ENCODE measurements at places on chromosomes 11 and 22.

- no peak for DNase-seq
Measured at GRCh38 chr11:92413757-92414513, 189.3 kb downstream of the FAT3 start.

DNA sequence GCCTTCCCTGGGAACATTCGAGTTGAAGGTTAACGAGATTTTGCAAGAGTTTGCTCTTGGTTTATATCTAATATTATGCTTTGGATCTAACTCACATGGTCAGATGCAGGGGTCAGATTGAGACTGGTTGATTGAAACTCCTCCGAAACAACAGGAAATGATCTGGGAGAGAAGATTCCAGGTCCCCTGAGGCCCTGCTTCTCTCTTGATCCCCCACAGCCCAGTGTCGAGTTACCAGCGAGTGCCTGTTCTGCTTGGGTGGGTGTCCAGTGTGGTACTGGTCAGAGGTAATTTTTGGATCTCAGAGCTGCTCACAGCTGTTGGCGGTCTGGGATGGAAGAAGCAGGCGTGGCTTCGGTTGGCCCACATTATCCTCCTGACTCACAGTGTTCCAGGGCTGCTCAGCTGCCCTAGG lies 9.2 kb downstream of the FBLN1 start:
- DNase-seq: no peak

DNA sequence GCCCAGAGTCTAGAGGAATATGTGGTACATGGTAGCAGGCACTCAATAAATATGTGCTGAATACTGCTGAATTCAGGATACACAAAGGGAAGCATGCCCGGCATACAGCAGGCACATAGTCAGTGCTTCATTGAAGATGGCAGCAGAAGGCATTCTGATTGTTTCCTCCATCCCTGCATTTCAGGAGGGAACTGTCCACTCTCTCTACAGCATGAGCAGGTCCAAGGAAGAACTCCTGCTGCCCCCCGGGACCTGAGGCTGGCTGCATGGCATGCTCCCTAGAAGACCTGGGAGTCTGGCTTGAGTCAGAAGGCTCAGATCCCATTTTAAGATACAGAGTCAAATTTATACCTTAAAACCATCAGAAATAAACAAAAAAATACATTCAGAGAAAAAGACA lies 319.3 kb upstream of the NARS2 start:
- DNase-seq: no peak

- DNase-seq: no peak
Measured at GRCh38 chr11:82895437-82896091, 4.7 kb downstream of the PRCP start.

GRCh38 chr22:47012589-47013370 lies 250.3 kb downstream of the TBC1D22A start:
- DNase-seq: no peak

DNA sequence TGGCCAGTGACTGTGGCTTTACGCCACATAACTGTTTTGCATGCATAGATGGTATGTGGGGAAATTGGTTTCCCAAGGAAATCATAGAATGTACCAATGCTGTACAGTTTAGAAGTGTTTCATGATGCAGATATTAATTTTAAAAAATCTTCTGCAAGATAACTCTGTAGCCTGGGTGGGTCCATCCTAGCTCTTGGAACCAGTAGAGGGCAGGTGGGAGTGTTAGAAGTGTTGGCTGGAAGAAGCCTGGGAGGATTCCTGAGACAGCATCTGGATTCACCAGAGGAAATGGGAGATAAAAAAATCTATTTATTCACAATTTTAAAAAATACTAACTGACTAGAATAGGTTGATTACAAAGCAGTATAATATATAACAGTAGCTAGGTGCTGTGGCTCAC lies 139.9 kb upstream of the GRIA4 start:
- no peak for DNase-seq

GRCh38 chr11:69074375-69075140 lies 25.8 kb downstream of the TPCN2 start:
- no peak for DNase-seq

DNA sequence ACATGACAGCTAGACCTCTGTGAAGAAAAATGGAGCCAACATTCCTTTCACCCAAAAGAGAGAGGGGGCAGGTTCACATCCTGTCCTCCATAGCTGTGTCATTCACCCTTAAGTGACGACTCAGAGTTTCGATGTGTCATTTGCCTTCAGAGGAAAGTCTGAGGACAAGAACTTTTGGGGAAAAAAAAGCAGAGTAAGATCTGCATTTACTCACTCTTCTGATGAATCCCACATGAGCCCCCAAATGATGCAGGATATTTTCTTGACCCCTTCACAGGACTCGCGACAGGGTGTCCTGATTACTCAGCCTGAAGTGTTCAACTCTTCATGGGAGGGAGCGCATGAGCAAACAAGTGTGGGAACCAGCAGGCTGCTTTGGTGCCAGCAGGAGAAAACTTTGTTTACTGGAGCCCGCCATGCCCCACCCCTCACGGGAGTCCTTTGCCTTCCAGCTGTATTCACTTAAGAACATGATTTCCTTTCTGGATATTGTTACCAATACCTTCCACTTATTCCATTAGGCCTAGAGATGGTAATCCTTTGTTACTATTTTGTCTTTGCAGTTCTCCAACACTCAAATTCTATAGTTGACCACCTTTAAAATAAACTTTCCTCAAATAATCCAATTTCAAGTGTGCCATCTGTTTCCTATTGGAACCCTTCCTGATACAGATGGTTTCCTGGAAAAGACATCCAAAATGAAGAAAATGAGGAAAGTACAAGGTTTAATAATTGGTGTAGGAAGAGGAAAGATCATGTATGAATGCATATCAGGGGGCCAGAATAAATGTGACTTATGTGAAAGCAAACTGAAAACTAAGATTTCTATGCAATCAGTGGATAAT lies 729.8 kb downstream of the FAM181B start:
- no peak for DNase-seq

DNA sequence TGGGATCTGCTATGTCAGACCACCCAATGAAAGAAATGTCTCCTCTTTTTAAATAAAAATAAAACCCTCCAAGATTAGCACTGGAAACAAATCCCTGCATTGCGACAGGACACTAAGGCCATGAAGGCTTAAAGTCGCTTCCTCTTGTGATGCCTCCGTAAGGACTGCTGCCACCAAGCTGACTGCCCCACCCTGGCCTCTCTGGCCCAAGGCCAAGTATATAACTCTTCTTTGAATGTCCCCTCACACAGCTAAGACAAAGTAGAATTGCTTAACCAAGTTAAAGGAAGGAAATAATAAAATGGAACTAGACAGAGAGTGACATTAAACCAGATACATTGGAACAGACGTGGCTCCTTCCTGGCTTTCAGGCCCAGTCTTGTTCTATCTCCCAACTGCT lies 7.5 kb upstream of the NRGN start:
- DNase-seq: no peak

DNA sequence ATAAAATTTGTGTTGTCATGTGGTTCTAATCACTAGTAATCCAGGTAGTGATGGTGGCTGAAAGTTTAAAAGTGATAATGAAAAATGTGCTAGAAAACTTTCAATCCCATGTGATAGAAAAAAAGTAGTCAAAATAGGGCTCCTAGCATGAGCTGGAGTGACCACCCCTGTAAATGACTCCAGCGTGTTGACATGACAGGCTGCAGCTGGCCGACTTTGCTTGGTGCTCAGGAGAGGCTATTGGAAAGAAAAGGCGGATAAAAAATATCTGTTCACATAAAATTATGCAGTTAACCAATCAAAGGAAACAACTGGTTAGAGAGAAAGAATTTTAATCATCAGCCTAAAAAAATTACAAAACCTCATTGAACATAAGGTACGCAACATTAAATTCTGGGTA lies 16.9 kb upstream of the MTCH2 start:
- no peak for DNase-seq

GRCh38 chr11:92048415-92048814 lies 176.2 kb upstream of the FAT3 start:
- DNase-seq: no peak

DNA sequence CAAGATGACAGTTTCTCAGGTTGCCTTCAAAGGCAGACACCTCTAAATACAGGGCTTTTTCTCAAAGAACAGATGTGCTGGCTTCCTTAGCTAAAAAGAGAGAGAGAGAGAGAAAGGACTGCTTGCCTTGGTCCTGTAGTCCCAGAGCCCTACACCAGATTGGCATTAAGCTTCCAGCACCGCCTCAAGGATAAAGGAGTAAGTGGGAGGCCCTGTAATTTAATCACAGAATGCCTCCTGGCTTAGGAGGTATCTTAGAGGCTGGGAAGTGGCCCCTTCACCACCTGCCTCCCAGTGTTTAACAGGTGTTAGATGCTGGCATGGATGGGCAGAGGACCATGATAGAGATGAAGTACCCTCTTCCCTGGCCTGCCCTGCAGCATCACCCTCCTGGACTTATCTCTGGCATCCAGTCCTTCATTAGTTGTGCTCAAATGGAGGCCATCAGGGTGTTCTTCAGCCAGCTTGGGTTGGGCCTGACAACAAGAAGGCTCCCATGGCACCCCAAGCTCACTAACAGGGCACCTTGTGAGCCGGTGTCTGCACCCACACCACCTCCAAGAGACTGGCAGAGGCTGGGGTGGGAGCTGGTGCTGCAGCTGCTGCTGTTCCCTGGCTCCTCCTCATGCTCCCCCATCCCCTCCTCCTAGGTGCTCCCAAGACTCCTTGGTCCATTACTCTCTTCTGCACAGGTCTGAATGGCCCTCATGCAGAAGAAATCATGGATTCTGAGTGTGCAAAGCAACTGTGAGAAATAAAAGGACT lies 32.5 kb downstream of the ABCC8 start:
- peak; percentile 73 for DNase-seq

DNA sequence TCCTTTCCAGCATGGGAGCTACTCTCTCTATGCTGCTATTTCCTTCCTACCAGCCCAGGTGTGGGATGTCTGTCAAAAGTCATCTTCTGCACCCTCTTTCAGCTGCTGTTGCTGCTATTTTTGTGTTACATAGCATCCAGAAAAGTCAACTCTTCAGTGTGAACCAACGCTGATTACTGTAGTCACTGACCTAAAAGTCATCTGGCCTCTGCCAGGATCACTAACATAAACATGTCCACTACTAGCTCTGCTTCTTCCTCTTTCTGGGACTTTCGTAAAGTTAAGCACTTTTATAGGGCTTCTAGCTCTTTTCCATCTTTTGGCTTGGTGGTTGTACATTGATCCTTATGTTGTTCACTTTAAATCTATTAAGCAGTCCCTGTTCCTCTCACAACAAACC lies 90.2 kb upstream of the CARD18 start:
- no peak for DNase-seq

DNA sequence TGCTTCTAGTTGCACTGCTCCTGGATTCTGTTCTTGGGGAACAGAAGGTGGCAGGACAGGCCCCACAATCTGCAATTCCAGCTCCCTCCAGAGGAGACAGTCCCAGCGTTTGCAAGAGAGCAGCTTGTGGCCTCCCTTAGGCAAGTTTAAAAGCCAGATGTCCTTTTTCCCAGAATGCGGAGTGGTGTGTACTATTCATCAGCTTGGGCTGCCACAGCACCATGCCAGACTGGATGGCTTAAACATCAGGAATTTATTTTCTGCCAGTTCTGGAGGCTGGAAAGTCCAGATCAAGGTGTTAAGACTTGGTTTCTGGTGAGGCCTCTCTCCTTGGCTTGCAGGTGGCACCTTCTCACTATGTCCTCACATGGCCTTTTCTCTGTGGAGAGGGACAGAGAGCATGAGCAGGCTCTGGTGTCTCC lies 11.7 kb downstream of the MIAT start:
- DNase-seq: peak; percentile 92

GRCh38 chr11:27471589-27472397 lies 797 bp downstream of the LGR4 start:
- DNase-seq: peak; percentile 30

GRCh38 chr11:115144914-115145313 lies 359.3 kb downstream of the CADM1 start:
- DNase-seq: no peak

- no peak for DNase-seq
Measured at GRCh38 chr11:32566517-32566916, 17.1 kb upstream of the EIF3M start.

DNA sequence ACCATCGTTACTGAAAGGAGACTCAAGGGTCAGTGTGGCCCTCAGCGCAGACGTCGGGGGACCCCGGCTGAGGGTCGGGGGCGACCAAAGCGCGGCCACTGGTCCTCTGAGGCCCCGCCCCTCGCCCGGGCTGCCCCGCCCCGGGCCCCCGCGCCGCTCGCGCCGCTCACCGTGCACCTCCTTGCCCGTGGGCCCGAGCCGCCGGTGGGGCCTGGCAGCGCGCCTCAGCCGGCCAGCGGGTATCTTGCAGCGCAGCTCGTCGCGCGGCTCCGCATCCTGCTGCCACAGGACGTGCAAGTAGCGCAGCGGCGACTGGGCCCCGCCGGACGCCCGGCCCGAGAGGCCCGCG lies 419 bp downstream of the ANKRD54 start:
- no peak for DNase-seq

DNA sequence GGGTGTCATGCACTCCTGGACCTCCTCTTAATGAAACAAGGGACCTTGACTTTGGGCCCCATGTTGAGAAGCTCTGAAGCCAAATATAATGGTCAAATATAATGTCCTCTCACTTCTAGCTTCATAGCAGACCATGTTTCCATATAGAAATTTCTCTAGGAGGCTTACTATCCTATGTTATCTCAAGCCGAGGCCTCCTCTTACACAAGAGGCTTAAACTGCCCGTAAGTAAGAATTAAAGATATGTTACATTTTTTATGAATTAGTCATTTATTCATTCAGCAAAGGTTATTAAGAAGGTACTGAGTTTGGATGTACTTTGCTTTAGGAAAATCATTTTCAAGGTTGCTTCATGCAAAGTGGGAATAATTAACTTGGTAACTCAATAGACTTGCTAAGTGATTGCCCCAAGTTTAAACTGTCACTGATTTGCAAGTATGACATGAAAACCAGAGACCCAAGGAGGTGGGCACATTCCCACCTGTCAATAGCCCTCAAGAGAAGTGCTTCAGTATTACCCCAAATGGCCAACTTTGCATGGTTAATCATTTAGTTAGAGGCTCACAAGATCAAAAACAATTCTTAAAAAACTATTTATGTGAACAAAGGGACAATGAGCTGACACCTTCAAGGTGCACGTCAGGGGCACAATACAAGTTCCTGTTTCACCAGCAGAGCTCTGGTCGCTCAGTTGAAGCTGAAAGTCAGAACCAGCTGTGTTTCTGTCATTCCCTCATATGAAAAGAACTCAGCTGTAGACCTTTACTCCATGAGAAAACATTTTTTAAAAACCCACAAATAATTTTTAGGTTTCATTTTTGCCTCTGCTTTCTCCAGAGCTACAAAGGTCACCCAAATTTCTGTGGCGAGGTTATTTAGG lies 20.9 kb downstream of the BDNF start:
- DNase-seq: no peak

DNA sequence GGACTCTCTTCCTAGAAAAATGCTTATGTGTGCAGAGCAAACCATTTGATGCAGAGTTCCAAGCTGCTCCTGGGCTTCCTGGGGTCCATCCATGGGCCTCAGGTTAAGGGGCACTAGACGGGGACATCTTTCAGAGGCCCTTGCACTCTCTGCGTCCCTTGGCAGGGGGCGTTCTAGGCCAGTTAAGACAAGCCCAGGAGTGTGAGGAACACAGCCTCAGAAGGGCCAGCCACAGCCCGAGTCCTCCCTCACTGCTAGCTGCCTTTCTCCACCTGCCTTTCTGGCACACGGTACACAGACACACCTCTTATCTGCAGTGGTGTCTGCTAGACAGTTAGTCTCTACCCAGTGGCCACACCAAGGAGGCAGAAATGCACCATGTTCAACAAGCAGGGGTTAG lies 18.0 kb upstream of the BID start:
- DNase-seq: no peak

- DNase-seq: no peak
Measured at GRCh38 chr22:49417833-49418232, 409.8 kb downstream of the BRD1 start.

Measured in WERI-Rb-1 (cell line).